AML-193 (cell line): ENCODE measurements at places on chromosomes 5 and 9.

GRCh38 chr5:174626369-174626920 is 97.9 kb upstream of the MSX2 start:
- DNase-seq, result no peak

GRCh38 chr5:117568126-117568525 is 993.5 kb upstream of the SEMA6A start:
- no peak for DNase-seq

- no peak for DNase-seq
Observed at GRCh38 chr9:123912167-123912897, 17.6 kb downstream of the DENND1A start.

DNA sequence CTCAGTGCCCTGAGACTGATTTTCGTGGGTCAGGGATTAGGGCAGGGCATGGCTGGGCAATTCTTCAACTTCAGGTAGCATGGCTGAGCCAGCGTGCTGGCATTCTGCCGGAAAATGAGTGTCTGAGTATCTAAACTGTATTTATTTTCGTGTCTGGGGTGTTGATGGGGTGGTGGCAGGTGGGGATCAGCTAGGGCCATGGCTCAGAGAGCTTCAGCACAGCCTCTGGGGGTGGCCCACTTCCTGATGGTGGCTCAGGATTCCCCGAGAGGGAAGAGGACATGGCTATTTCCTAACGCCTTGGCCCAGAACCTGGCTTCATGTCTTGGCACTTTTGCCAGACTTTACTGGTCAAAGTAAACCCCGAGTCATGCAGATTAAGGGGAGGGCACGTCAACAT is 260.5 kb downstream of the GADD45G start:
- no peak for DNase-seq

DNA sequence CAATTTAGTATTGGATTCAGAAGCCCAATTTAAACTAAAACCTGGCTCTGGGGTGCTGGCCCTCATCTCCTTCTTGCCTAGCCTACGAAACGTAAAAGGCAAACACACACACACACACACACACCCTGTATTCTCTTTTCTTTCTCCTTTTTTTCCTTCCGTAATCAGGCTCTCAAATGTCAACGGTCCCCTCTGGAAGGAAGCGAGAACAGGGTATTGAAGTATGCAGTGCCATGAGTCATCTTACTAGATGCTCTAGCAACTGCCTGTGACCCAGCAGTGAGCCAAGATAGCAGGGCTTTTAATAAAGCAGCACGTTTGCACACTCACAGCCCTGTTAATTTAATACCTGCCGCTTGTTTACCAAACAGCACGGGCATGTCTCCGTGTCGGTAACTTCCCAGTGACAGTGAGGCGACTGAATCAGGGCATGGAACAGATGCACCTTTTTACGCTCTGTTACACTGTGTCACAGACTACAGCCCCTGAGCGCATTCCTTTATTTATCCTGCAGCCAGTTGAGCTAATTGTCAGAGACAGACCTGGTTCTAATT is 243.8 kb downstream of the BNC2 start:
- no peak for DNase-seq

DNA sequence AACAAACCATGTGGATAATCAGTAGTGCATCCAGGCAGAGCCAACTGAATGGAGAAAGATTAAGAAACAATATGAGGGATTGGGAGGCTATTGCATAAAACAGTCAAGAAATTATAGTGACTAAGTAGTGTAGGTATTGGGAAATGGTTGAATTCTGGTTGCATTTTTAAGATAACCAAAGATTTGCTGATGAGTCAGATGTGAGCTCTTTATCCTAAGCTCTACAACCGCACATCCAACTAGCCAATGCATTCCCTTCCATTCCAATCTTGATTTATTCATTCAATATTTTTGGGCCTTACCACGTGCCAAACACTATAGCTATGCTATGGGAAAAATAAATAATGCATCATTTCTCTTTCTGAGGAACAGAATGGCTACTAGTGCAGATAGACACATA is 524.5 kb upstream of the RGMB start:
- no peak for DNase-seq

DNA sequence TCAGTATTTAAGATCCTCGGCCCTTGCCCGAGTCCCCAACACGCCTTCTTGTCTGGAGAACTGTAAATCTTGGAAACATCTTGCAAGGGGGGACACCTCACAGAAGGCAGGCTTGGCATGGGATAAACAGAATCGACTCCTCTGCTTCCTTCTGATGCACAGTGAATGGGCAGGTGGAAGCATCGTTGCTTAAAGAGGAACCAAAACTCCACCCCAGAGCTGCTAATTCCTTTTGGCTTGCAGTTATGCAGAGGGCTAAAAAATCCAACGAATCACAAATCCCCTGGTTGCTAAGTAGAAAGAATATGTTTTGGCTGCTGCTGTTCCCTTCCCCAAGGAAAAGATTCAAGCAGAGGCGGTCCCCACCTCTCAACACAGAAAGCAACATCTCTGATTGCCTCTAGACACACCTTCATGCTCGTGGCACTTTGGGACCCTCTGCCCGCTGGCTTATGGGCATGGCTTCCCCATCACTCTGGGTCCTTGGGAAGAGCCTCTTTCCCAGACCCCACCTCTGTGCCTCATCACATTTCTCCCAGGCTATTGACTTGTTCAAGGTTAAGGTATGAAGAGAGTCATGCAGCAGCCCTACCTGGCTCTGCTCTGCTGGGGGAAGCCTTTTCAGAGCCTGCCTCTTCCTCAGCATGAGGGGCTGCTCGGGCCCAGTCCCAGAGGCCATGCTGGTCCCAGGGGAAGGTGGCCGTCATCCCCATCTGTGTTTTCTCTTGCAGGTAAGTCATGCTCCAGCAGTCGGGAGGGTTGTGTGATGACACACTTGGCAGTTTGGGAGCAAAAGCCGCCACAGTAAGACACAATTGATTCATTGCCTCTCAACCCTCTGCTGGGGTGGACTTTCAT is 137.1 kb downstream of the KCNIP1 start:
- no peak for DNase-seq

DNA sequence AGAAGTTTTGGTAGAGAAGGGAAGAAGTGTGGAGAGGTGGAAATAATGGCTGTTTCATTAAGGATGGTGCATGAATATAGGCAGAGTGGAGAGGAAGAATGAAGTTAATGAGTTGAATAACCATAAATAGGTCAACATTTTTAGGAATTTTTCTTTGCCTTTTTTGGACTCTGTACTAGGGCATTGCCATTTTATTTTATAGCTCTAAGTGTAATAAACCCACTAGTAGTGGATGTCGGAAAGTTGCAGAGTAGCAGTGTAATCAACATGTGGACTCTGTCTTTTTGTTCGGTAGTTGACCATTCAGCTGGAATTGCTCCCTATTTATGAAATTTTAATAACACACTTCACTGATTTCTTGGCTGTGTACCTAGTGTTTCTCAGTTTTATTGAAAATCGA is 199.1 kb downstream of the WDR70 start:
- DNase-seq, result no peak

DNA sequence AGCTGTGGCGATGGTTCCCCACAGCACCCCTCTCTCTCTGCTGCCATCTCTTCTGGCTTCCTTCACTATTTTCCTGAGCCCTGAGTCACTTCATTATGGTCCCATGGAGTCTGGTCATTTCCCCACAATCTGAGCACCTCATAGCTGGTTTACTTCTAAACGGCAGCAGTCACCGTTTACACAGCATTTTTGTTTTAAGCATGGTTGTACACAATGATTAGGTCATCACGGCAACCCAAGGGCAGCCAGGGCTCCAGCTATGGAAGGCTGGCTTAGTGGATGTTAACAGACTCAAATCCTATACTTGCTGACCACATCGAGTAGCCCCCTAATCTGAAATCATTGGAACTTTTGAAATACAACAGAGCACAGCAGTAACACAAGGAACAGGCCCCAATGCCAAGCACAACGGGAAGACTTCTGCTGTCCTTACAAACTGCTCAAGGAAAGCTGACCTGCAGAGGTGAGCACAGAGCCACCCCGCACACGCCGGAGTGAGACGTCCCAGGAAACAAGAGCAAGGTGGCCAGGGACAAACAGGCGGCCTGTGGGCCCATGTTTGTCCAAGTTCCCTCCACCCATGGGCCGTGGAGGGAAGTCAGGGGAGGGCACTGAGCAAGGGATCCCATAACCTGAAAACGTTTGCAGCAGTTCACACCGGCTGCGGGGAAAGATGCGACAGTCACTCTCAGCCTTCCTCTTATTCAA is 22.9 kb downstream of the CAMSAP1 start:
- no peak for DNase-seq
